ENCODE measurements at places on chromosomes 1 and 21.

GRCh38 chr1:184027826-184028695 lies 9.5 kb downstream of the COLGALT2 start:
- DNase-seq, result no peak

DNA sequence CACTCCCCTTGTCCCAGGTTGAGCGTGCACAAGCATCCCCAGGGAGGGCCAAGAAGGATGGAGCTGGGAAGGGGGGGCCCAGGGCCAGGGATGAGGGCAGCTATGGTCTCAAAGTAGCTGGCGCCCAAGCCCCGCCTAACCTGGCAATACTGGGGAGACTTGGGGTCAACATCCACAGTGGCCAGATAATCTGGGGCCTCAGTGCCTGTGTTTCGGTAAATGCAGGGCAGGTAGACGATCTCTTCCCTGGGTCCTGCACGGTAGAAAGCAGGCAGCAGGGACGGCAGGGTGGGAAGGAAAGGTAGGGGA lies 3.2 kb downstream of the SELENBP1 start:
- no peak for DNase-seq

DNA sequence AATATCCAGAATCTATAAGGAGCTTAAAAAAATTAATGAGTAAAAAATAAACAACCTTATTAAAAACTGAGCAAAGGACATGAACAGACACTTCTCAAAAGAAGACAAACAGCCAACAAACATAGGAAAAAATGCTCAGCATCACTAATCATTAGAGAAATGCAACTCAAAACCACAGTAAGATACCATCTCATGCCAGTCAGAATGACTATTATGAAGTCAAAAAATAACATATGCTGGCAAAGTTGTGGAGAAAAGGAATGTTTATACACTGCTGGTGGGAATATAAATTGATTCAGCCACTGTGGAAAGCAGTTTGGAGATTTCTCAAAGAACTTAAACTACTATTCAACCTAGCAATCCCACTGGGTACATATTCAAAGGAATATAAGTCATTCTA lies 25.3 kb downstream of the PIGK start:
- DNase-seq, result no peak

GRCh38 chr1:24915816-24916602 lies 14.1 kb downstream of the RUNX3 start:
- DNase-seq, result no peak

- DNase-seq, result no peak
These were observed 120.4 kb upstream of the PTGFR start for GRCh38 chr1:78370356-78370755.

DNA sequence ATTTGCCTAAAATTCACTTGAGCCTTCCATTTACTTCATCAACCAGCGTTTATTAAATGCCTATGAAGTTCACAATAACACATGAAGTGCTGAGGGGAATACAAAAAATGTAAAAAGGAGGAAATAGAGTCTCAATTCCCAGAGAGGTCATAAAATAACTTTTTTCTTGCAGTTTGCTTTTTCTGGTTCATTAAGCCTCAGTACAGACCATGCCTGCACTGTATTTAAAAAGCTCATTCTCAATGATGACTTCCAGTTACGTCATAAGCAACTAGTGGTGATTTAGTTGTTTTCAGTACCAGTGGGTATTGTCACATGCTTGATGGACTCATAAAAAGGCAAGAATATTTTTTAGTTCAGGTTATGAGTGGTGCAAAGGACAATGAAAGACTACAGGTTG lies 160.1 kb upstream of the UBE2U start:
- DNase-seq, result no peak

- no peak for DNase-seq
These were observed 52.9 kb upstream of the DIPK1A start for GRCh38 chr1:93014168-93014567.

GRCh38 chr1:12617511-12617900 lies 504 bp downstream of the DHRS3 start:
- DNase-seq, result no peak

- DNase-seq, result no peak
These were observed 14.3 kb upstream of the DDX59 start for GRCh38 chr1:200684015-200684414.

- DNase-seq, result no peak
These were observed 14.7 kb upstream of the CSF1 start for GRCh38 chr1:109895720-109896504.

DNA sequence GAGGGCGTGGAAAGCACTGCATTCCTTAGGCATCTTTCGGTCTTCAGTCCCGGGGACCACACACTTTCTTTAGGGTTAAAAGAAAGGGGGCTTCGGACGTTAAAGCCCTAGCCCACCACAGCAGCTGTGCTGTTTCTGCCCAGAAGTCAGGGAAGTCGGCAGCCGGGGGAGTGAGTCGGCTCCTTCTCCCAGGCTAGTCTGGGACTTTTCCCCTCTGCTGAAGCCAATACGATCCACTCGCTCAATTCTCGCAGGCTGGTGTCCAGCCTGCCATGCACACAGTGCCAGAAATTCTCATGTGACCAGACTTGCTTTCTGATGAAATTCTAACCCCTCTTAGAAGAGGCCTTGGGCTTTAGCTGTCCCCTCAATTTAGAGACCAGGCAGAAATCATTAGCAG lies 67.7 kb downstream of the BCAR3 start:
- no peak for DNase-seq

GRCh38 chr21:40243685-40244084 lies 376.4 kb downstream of the PCP4 start:
- no peak for DNase-seq

Data from stimulated activated CD4-positive, alpha-beta T cell treated with anti-CD3 and anti-CD28 coated beads, Interleukin-1b, Interleukin-23, amount 100 ng/mL, for 1 hour (primary cell).